ENCODE measurements at places on chromosomes 6 and 20.

- DNase-seq = no peak
Observed at GRCh38 chr6:159961528-159961927, 7.4 kb upstream of the IGF2R start.

- DNase-seq = no peak
Observed at GRCh38 chr6:77650098-77650663, 2.7 kb upstream of the MEI4 start.

GRCh38 chr20:45968801-45969711 lies 2.9 kb downstream of the ZNF335 start:
- DNase-seq = no peak

GRCh38 chr6:36263390-36264000 lies 6.4 kb upstream of the PNPLA1 start:
- DNase-seq = no peak

Data from stimulated activated naive CD4-positive, alpha-beta T cell treated with Interleukin-2 at 50 U/mL for 16 hours (primary cell).